ENCODE measurements at places on chromosomes 2 and 18.

GRCh38 chr2:1546023-1546591 lies 132.8 kb downstream of the TPO start:
- peak; percentile 62 for DNase-seq

DNA sequence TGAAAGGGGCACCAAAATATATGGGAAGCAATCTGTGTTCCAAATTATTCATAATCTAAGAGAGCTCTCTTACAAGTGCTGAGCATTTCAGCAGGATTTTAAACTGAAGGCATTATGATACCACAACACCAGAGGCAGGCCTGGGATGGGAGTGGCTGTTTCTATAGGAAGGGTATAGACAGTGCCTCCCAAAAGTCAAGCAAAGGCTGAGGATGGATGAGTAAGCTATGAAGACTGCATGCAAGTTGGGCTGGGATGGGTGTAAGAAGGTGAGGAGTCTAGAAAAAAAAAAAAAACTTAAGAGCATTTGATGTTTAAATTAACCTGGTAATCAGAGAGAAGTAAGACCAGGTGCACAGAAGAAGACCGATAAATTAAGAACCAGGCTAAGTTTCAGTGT lies 132.5 kb downstream of the OSR1 start:
- no peak for DNase-seq

- peak; percentile 64 for DNase-seq
These were observed 20.6 kb upstream of the ATRAID start for GRCh38 chr2:27191070-27191829.

- peak; percentile 34 for DNase-seq
These were observed 947 bp downstream of the ITSN2 start for GRCh38 chr2:24359129-24360049.

GRCh38 chr2:229454934-229455631 lies 184.0 kb upstream of the PID1 start:
- no peak for DNase-seq

- no peak for DNase-seq
These were observed 40.8 kb downstream of the EIPR1 start for GRCh38 chr2:3336844-3337243.

- peak; percentile 74 for DNase-seq
These were observed 258.3 kb downstream of the SS18 start for GRCh38 chr18:25832001-25832604.

GRCh38 chr2:98483257-98483861 lies 38.7 kb downstream of the INPP4A start:
- no peak for DNase-seq

GRCh38 chr2:59868981-59869380 lies 684.5 kb downstream of the BCL11A start:
- DNase-seq, result no peak

- DNase-seq, result no peak
These were observed 51.3 kb upstream of the CAB39 start for GRCh38 chr2:230661072-230661957.
